ENCODE measurements at places on chromosomes 2 and 18. TPM values are rescaled to one million over a fixed set of nuclear protein-coding genes. Genes with fewer than 3 reads are reported as not detected.
A peak's percentile ranks its signal among the peaks of the same experiment; 100 is the strongest.

DNA sequence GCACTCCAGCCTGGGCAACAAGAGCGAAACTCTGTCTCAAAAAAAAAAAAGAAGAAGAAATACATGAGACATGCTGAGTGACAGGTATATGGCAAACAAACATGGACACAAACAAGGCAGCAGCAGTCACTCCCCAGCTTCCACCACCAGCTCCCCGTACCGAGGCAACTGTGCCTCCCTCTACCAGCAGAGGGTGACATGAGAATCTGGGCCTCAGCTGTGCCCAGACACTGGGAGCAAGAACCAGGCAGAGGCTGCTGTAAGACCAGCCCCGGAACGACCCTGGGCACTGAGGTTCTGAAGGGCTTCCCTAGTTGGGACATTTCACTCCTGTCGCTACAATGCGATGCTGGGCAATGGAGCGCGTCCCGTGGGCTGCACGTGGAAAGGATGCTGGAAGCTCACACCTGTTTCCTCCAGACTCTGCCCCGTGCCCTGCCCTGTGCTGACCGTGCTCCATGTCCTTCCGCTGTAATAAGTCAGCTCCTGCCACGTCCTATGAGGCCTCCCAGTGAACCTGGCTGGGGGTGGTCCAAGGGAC lies 37.1 kb downstream of the BOK start:
- DNase-seq, result no peak
- no peak overlapping the region for H3K4me3 ChIP-seq
- H3K27ac ChIP-seq, result no peak overlapping the region
- no peaks in the 10 kb centered on the region for H3K27me3 ChIP-seq

DNA sequence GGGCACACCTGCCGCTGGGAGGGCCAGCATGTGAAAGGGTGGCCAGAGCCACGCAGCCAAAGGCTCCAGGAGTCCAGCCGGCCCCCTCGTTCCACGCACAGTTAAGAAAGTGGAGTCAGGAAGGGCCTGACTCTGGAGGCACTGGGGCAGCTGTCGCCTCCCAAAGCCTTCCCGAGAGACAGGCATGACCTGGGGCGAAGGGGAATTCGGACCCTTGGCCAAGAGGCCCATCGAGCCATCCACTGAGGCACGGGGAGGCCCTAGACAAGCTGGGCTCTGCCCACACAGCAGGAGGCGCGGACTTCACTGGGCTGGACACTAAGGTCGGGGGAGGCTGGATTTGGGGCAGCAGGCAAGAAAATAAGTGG lies 38.5 kb upstream of the SNED1 start:
- peaks cover 10% of the 10 kb centered on the region for H3K4me1 ChIP-seq
- H3K27ac ChIP-seq, result no peak overlapping the region
- no peaks in the 10 kb centered on the region for H3K36me3 ChIP-seq

C2orf80 gene
- not detected for total RNA-seq

GRCh38 chr2:133871545-133872209 lies 303.4 kb upstream of the NCKAP5 start:
- no peak for DNase-seq
- no peak overlapping the region for H3K27ac ChIP-seq

- H3K4me3 ChIP-seq, result no peak overlapping the region
- H3K36me3 ChIP-seq, result peaks cover 68% of the 10 kb centered on the region
- DNase-seq, result no peak
Measured at GRCh38 chr18:55268151-55268601, 308.9 kb upstream of the CCDC68 start.

ALS2 gene
- total RNA-seq, result 28.2 TPM

DNA sequence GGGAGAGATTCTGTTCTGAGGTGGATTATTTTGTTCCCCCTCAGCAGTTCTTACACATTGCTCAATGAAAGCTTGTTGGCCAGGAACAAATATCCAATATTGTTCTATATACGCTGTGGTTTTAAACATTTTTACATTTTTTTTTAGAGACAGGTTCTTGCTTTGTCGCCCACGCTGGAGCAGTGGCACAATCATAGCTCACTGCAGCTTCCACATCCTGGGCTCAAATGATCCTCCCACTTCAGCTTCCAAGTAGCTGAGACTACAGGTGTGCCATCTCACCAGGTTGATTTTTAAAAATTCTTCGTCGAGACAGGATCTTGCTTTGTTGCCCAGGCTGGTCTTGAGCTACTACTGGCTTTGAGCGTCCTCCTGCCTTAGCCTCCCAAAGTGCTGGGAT lies 58.9 kb upstream of the KIF5C start:
- H3K36me3 ChIP-seq, result no peaks in the 10 kb centered on the region
- H3K4me1 ChIP-seq, result peaks cover 17% of the 10 kb centered on the region
- H3K27ac ChIP-seq, result no peak overlapping the region
- H3K4me3 ChIP-seq, result no peak overlapping the region

PSMD14 gene
- 232 TPM for total RNA-seq

DNA sequence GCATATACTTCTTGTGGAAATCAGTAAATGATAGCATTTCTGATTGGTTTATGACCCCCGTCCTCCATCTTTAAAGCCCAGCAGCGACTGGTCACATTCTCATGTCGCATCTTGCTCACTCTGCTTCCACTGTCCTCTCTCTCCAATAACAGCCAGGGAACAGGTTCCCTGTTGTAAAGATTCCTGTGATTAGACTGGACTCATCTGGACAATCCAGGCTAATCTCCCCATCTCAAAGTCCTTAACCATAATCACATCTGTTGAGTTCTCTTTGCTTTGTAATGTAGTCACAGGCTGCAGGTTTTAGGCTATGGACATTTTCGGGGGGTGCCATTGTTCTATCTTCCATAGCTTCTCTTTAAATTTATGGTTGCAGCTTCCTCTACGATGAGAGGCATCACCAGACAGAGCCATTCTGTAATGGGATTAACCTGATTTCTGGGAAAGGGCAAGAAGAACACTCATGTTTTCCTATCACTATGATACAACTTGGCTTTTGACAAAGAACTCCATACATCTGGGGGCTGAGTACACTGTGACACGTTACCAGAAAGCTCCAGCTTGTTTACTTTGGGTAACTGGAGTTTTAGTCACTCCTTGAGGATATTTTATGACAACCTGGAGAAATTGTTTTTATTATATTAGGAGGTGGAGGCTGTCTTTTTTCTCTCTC lies 159.0 kb downstream of the NYAP2 start:
- H3K4me1 ChIP-seq, result no peaks in the 10 kb centered on the region
- H3K36me3 ChIP-seq, result no peaks in the 10 kb centered on the region
- peaks cover 4% of the 10 kb centered on the region for H3K27me3 ChIP-seq

GRCh38 chr2:85605406-85606115 lies 3.1 kb upstream of the TMEM150A start:
- H3K27ac ChIP-seq, result peak overlapping the region; percentile 42
- H3K4me3 ChIP-seq, result no peak overlapping the region
- H3K27me3 ChIP-seq, result no peaks in the 10 kb centered on the region
- H3K36me3 ChIP-seq, result peaks cover 31% of the 10 kb centered on the region

DNA sequence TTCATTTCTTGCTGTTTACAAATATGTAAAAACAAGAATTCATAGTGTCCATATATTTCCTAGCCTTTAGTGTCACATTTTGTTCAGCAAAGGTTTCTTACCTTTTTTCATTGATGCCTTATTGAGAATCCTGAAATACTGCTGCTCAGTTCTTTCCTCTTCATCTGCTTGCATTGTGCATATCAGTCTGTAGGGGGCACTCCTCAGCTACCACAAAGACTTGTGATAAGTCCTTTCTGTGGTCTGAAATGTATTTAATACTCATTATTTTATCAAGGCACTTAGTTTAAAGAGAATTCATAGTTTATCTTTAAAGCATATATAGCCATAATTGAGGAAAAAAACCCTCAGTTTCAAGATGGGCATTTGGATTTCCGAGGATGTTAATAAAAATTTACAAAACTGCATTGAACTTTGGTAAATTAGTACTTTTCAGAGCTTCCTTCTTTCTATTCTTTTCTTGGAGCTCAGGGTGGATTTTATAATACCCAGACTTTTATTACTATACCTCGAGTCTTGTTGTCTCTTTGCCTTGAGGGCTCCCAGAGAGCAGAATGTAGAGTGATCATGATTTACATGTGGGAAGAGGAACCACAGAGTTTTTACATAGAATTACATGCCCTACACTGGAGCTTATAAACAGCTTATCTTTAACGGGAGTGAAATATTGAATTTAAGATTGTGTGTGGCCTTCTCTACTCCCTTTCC lies 570.1 kb downstream of the PLCL1 start:
- no peaks in the 10 kb centered on the region for H3K27me3 ChIP-seq
- DNase-seq, result peak; percentile 62
- no peaks in the 10 kb centered on the region for H3K36me3 ChIP-seq
- no peak overlapping the region for H3K27ac ChIP-seq
- no peak overlapping the region for H3K4me3 ChIP-seq
- H3K4me1 ChIP-seq, result peaks cover 9% of the 10 kb centered on the region

DNA sequence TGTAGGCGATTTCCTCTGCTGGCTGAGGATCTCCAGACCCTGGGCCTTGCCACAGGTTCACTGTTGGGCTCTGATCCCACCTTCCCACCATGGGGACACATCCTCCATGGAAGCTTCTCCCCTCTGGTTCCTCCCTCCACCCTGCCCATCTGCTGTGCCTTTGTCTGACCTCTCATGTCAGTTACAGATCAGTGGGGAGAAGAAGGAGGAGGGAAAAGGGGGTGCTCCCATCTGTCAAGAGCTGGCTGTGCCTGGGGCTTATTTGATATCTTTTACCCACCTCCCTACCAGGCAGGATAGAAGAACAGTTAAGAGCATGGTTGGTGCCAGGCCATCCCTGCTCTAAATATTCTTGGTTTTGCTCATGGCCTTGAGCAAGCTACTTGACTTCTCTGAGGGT lies 12.3 kb upstream of the DNAJB2 start:
- H3K27me3 ChIP-seq, result no peaks in the 10 kb centered on the region
- no peaks in the 10 kb centered on the region for H3K4me1 ChIP-seq
- DNase-seq, result no peak
- no peaks in the 10 kb centered on the region for H3K36me3 ChIP-seq
- no peak overlapping the region for H3K27ac ChIP-seq

DNA sequence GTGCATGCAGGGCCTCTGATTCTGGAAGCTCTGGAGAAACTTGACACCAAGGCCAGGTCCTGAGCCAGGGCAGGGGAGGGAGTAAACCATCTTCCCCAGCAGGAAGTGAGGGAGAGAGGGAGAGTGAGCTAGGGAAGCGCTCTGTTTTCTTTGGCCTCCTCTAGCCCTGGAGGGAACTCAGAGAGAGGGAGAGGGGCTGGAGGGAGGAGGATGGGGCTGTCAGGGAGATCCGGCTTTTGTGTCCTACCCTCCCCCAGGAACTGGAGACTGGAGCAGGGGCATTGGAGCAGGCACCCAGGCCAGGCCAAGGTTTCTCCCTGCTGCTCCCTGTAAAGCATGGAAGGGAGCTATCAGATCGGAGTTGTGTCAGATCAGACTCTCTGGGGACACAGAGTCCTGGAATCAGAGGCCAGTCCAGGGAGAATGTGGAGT lies 22.7 kb upstream of the PKDCC start:
- no peak overlapping the region for H3K27ac ChIP-seq
- no peak overlapping the region for H3K4me3 ChIP-seq
- H3K27me3 ChIP-seq, result no peaks in the 10 kb centered on the region
- H3K4me1 ChIP-seq, result peaks cover 12% of the 10 kb centered on the region

GRCh38 chr18:9775178-9775577 lies 67.1 kb downstream of the RAB31 start:
- H3K27me3 ChIP-seq, result no peaks in the 10 kb centered on the region
- no peak overlapping the region for H3K27ac ChIP-seq

- no peak overlapping the region for H3K4me3 ChIP-seq
- peaks cover 58% of the 10 kb centered on the region for H3K4me1 ChIP-seq
- H3K27me3 ChIP-seq, result no peaks in the 10 kb centered on the region
Measured at GRCh38 chr2:150517951-150518680, 30.6 kb upstream of the RND3 start.

CABYR gene
- 9.5 TPM for total RNA-seq

SPR gene
- total RNA-seq, result 35.8 TPM

DNA sequence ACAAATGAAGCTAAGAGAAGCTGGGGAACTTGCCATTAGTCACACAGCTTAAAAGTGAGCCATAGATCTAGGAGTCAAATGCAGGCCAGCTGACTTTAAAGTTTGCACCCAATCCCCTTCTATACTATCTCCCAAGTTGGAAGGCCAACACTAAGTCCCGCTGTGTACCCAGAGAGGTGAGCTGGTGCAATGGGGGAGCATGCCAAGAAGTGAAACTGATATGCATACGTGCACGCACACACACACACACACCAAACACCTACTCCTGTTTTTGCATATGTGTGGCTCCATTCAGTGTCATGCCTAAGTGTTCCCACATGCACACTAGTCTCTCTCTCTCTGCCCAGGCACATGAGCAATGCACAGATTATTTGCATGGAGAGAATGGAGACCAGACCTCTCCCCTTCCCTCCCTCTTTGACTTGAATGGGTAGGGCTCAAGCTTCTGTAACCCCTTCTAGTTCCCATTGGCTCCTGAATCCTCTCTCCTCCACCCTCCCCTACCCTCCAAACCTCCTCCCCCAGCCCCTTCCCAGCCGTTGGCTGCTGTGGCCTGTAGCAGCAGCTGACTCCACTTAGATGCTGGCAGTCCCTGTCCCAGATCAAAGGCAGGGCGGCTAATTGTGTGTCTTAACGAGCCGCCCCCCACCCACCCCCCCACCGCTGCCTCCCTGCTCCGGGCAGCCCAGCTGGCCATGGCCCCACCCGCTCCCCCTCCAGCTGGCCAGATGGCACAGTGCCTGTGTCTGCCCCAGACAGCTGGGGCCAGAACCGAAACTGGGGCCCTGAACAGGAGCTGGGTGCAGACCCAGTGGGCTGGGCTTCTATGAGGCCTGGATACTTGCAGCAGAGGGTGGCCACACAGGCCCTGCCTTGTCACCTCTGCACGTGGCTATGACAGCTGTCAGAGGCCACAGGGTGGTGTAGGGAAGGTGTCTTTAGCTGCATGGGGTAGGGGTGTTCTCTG lies 5.6 kb downstream of the WNT10A start:
- peaks cover 53% of the 10 kb centered on the region for H3K27me3 ChIP-seq
- H3K4me3 ChIP-seq, result no peak overlapping the region
- H3K27ac ChIP-seq, result no peak overlapping the region
- DNase-seq, result no peak

NGEF gene
- total RNA-seq, result 9.3 TPM

DNA sequence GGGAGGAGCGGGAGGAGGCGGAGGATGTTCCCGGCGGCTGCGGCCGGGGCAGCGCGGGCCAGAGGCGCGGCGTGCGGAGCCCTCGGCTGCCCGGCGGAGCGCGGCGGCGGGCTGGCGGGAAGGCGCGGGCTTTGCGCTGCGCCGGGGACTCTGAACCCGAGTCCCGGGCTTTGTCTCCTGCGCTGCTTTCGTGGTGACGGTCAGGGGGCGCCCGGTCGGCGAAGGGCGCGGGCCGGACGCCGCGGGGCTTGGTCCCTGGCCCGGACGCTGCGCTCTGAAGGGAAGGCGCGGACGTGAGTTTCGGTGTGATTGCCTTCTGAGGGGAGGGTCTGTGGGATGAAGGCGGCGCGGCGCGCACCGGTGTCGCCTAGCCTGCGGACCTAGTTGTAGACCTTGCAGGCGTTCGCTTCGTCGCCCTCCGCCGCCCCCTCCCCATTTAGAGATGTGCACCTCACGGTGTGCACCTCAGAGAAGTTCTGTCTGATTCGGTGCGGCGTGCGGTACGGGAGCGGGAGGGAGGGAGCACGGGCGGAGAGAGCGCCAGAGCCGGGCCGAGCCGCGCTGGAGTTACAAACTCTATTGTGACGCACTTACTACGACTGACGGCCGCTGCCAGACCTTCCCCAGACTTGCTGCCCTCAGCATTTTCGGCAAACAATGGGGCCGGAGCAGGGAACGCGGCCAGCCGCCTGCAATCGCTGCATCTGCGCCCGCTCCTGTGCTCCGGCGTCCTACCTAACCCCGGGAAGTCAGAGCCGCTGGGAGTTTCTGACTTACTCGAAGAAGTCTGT lies 2.1 kb downstream of the BCL2L11 start:
- peak overlapping the region; percentile 51 for H3K27ac ChIP-seq
- H3K27me3 ChIP-seq, result no peaks in the 10 kb centered on the region
- peak overlapping the region; percentile 73 for H3K4me3 ChIP-seq
- no peaks in the 10 kb centered on the region for H3K36me3 ChIP-seq
- peaks cover 41% of the 10 kb centered on the region for H3K4me1 ChIP-seq
- peak; percentile 89 for DNase-seq

SPOPL gene
- 17.6 TPM for total RNA-seq

DTNA gene
- 5.8 TPM for total RNA-seq
